ENCODE measurements at places on chromosomes 11 and 22.

GRCh38 chr11:47087801-47088200, 88.9 kb downstream of the ARFGAP2 start:
- DNase-seq: no peak

DNA sequence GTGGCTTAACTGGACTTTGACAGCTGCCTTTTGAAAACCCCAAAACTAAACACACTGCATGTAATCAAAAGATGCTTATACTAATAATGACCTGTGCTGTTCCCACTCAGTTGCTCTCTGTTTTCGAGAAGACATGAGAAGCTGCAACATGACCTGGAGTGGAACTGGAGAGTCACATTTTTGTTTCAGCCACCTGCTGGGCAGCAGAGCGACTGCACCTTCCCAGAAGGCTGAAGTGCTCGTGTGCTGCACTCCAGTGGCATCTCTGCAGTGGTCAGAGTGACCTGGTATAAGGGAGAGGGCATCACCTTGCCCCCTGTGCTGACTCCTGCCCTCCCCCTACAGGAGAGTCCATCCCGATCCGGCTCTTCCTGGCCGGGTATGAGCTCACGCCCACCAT, 8.6 kb downstream of the THYN1 start:
- DNase-seq: no peak

DNA sequence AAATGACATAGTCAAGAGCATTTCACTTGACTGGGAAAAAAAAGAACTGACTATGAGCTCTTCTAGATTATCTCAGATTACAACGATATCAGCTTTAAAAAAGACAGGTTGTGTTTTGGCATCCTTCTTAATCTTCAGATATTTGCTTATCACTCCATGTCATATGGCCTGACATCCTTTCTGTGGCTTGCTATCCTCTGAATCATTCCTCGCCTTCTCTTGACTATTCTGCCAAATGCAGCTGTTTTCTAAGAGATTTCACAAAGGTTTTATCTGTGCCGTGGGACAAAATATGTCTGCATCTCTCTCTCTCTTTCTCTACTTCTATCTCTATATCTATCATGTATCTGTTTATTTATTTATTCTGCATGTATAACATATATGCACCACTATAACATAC, 746.1 kb downstream of the CNTN5 start:
- no peak for DNase-seq

DNA sequence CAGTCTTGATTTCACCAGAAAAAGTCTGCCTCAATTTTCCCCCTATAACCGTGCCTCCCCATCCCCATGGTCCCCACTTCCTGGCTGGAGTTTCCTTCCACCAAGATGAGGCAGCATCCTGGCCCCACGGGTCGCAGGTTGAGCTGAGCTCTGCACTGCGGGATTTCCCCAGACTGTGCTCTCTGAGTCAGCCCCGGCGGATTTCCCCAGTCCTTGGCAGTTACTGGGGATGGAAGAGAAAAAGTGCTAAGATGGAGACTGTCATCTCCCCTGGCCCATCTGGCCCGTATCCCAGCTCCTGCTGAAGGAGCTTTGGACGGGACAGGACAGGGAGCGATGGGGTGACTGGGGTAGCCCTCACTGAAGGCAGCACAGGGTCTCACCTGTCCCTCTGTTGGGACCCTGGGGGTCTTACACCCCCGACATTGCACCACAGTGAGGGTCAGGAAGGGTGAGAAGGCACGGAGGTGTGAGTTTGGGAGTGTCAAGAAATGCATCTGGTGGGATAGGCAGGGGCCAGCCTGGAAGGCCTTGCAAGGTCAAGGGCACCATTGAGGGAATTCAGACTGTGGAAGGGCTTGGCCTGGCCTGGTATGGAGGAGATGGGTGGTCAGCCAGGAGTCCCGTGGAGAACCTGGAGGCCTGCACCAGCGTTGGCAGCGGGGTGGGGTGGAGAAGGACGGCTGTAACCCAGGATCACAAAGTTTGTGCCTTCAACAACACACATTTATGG, 36.5 kb downstream of the NADSYN1 start:
- no peak for DNase-seq

DNA sequence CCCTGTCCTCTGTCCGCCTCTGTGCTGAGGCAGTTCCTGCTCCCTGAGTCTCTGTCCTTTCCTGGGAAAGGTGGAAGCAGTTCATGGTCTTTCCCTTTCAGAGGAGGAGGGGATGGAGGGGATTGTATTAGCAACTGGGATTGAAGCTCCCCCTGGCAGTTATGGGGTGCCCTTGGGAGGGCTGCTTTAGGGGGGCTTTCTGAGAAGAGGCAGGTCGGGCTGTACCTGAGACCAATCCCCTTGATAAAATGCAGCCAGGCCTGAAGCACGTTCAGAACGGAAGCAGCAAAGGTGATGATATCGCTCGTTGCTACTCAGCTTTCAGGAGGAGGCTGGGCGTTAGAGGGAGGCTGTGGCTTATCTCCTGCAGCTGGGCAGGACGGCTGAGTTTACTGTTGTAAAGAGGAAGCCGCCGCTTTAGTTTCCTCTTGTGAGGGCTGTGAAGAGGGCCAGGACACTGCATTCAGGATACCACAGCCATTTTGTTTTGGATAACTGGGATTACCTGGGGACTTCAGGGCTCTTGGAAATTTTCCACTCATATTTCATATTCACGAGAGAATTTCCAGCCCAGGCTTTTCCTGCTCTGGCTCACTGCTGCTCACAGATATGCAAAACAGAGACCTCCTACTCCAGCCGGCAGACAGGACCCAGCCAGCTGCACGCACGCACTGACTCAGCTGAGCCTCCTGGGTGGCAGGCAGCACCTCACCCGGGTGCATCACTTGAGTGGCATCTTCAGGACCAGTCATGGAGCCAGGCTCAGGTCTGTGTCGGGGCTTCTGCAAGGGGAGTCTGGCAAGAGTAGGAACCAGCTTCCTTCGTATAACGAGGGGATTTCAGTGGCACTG, 798 bp downstream of the AMPD3 start:
- no peak for DNase-seq

GRCh38 chr11:16841481-16841880, 103.0 kb downstream of the C11orf58 start:
- no peak for DNase-seq

DNA sequence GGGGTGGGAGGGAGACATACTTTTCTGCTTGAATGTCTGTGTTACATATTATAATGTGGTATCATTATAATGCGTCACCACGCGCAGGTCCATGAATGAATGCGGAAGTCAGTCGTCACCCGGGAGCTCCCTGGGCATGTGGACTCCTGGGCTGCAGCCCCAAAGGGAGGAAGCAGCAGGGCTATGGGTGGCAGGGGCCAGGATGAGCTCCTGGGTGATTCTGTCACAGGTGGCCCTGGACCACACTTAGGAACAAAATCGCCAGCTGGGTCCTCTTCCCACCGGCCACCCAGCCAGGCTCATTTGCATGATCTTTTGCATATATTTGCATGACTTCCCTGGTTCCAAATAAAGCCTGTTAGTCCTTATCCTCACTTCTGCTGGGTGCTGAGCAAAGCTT, 51.2 kb downstream of the KCNJ4 start:
- no peak for DNase-seq

- no peak for DNase-seq
Observed at GRCh38 chr11:90585491-90585890, 362.6 kb upstream of the CHORDC1 start.

DNA sequence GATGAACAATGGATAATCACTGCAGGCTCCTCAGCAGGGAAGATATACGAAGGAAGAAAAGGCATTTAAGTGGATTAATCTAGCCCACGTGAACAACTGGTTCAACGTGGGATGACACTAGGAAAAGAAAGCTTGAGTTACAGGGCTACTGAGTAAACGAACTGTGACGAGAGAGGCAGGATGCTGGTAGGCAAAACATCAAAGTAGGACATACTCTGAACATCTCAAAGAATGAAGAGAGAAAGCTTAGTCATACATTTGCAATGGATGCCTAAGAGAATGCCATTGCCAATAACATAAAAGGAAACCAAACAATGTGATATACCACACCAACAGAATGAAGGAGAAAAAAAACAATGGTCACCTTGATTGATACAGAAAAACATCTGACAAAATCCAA, 12.9 kb downstream of the USP28 start:
- no peak for DNase-seq

DNA sequence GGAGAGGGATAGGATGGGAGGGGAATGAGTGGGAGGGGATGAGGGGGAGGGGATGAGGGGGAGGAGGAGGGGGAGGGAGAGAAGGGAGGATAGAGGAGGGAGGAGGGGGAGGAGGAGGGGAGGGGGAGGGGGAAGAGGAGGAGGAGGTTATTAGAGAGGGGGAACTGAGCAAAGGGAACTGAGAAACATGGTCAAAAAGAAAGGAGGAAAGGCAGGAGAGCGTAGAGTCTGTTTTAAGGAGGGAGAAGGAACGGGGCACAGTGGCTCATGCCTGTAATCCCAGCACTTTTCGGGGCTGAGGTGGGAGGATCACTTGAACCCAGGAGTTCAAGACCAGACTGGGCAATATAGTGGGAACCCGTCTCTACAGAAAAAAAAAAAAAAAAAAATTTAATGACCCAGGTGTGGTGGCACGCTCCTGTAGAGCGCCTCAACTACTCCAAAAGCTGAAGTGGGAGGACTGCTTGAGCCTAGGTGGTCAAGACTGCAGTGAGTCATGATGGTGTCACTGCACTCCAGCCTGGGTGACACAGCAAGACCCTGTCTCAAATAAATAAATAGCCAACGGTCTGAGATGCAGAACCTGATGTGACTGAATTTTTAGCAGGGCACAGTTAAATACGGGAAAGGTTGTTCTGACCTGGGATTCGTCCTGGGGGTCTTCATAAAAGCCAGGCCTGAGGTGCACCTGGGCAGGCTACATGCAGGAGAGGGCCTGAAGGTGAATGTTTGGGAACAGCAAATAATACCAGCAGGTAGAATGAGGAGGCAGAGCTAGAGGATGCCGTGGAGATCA, 4.0 kb downstream of the B3GNT6 start:
- DNase-seq: no peak

GRCh38 chr22:27407369-27407985, 394.1 kb downstream of the MN1 start:
- no peak for DNase-seq

DNA sequence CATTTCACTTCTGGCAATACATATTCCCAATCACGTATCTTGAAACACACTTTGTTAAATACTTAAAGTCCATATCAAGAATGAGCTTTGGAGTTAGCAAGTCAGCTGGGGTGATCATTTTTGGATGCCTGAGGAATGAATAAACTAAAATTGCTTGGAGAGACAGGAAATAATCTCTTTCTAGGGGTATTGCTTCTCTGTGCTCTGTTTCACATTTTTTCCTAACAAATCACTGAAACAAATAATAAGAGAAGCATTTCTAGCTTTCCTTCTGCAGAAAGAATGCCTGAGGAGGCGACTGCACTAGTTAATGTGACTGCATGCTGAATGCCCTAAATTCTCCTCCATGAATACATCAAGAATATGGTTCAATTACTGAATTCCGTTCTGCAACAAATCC, 541.4 kb upstream of the CCDC90B start:
- no peak for DNase-seq

- no peak for DNase-seq
Observed at GRCh38 chr11:131486100-131486499, 115.7 kb downstream of the NTM start.

GRCh38 chr22:24230911-24231656, 13.8 kb downstream of the GGT5 start:
- DNase-seq: no peak

DNA sequence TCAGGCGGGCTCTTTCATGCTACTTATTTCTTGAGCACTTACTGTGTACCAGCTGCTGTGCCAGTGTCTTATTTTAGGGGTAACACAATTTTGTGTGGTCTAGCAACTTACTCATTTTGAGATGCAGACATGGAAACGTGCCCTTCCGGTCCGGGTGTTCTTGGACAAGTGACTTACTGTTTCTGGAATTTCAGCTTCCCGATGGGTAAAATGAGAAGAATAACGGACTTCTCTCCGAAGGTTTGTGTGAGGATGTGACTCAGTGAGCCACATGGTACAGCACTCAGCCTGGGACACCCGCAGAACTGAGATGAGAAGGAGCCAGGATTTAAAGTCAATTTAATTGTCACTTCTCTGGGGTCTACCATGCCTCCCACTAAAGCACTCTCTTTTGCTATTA, 114.5 kb upstream of the SYT13 start:
- no peak for DNase-seq

DNA sequence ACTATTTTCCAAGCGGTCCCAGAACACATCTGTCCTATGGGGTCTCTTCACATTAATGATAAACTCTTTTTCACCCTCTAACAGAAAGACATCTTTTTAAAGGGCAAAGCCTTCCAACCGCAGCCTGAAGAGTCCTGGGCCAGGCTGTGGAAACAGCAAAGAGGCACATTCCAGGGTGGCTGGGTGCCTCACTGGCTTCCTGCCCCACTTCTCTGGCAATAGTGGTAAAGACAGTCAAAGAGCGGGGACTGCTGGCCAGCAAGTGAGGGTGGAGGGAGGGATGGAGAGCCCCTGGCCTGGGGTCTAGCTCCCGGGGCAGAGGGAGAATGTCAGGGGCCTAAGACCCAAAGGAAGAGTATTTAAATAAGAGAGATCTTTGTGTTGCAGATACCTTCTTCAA, 10.2 kb upstream of the CHST1 start:
- DNase-seq: no peak

DNA sequence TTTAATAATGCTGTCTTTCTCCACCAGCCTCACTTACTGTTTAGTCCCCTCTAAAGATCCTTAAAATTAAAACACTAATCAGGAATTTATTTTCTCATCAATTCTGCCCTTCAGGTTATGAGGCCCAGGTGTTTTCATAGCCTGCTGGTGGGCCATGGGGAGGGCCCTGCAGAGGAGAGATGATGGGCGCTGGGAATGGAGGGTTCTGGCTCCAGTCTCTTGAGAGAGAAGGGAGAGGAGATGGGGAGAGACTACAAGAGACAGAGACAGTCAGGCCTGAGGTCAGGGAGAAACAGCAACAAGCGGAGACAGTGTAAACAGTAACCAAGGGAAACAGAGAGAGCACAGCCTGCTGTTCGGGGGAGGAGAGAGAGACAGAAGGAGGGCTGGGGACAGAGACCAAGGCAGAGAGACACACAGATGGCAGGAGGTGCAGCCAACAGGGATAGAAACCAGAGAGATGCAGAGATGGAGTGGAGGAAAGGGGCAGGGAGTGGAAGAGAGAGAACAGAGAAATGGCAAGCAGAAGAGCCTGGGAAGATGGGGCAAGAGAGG, 187.3 kb upstream of the SYT13 start:
- no peak for DNase-seq

- DNase-seq: no peak
Observed at GRCh38 chr11:120179057-120179672, 31.7 kb upstream of the OAF start.

GRCh38 chr11:93145390-93145915, 52.3 kb downstream of the SLC36A4 start:
- no peak for DNase-seq

DNA sequence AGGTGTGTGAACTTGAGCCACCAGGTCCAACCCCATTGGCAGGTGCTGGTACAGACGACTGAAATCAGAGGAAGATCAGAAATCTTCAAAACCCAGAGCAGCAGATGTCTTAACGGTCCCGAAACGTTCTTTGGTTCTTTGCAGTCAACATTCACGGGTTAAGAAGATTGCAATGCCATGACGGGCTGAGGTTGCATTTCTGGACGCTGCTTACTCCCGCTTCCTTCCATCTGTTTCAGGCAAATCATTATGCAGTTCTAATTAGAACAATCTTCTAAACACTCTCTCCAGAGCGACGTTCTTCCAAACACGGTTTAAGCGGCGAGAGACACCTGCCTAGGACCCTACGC, 492 bp upstream of the LUZP2 start:
- DNase-seq: no peak

- no peak for DNase-seq
Observed at GRCh38 chr11:13289081-13289480, 11.5 kb downstream of the BMAL1 start.
